Smooth muscle cell of trachea (primary cell): ENCODE measurements at places on chromosomes 7 and 10. TPM values are rescaled to one million over a fixed set of nuclear protein-coding genes. Genes with fewer than 3 reads are reported as not detected.

The FLNC gene
- total RNA-seq = 265 and 462 TPM in 2 replicates

The AKR1D1 gene
- not detected in 2 replicates for total RNA-seq

The STEAP1B gene
- total RNA-seq = 11.9 and 25.9 TPM in 2 replicates

The PON1 gene
- not detected in 2 replicates for total RNA-seq

The AIFM2 gene
- total RNA-seq = 9.7 and 9.8 TPM in 2 replicates

The PIK3AP1 gene
- total RNA-seq = 0.50 TPM in 1 of 2 replicates, not detected in the other

The ANAPC16 gene
- 45.7 and 53.1 TPM in 2 replicates for total RNA-seq

The OPALIN gene
- total RNA-seq = not detected in 2 replicates

The SEPTIN14 gene
- total RNA-seq = not detected in 2 replicates

The AGR2 gene
- not detected in 2 replicates for total RNA-seq

The ZNF438 gene
- 5.1 and 5.3 TPM in 2 replicates for total RNA-seq

The EBF3 gene
- 9.9 and 16.5 TPM in 2 replicates for total RNA-seq

The STOX1 gene
- total RNA-seq = 0.17 TPM in 1 of 2 replicates, not detected in the other

The IQUB gene
- total RNA-seq = 0.83 and 1.2 TPM in 2 replicates

The COL1A2 gene
- total RNA-seq = 5,033 and 9,631 TPM in 2 replicates

The PRF1 gene
- not detected in 2 replicates for total RNA-seq

The TRIL gene
- 0.50 and 0.58 TPM in 2 replicates for total RNA-seq

The AHCYL2 gene
- total RNA-seq = 14.7 and 14.9 TPM in 2 replicates

The MLXIPL gene
- 0.66 TPM in 1 of 2 replicates, not detected in the other for total RNA-seq

The HTRA1 gene
- 159 and 177 TPM in 2 replicates for total RNA-seq

The ADCY1 gene
- total RNA-seq = 4.8 and 29.4 TPM in 2 replicates

The GALNT17 gene
- total RNA-seq = not detected in 2 replicates

The ZNF804B gene
- not detected in 2 replicates for total RNA-seq

The CLRN3 gene
- not detected in 2 replicates for total RNA-seq

The DRGX gene
- not detected in 2 replicates for total RNA-seq

The PNLIPRP1 gene
- total RNA-seq = not detected in 2 replicates

The ZWINT gene
- 6.6 and 55.9 TPM in 2 replicates for total RNA-seq

The OPN4 gene
- total RNA-seq = not detected in 2 replicates

The CALHM3 gene
- total RNA-seq = 0.15 TPM in 1 of 2 replicates, not detected in the other

The TAF3 gene
- 2.3 and 2.5 TPM in 2 replicates for total RNA-seq

The DIP2C gene
- total RNA-seq = 17.0 and 21.8 TPM in 2 replicates

The PAPOLB gene
- under 0.01 and 0.15 TPM in 2 replicates for total RNA-seq

The FASTK gene
- 72.9 and 108 TPM in 2 replicates for total RNA-seq

The DLX5 gene
- total RNA-seq = not detected in 2 replicates

The DKK1 gene
- total RNA-seq = 26.8 and 71.0 TPM in 2 replicates

The SLC18A3 gene
- not detected in 2 replicates for total RNA-seq

The CLDN3 gene
- total RNA-seq = 0.33 TPM in 1 of 2 replicates, not detected in the other

The GIMAP8 gene
- 0.15 TPM in 1 of 2 replicates, not detected in the other for total RNA-seq

The CPN1 gene
- not detected in 2 replicates for total RNA-seq

The SPDYE9 gene
- total RNA-seq = under 0.01 TPM in 1 of 2 replicates, not detected in the other

The TES gene
- total RNA-seq = 38.5 and 62.0 TPM in 2 replicates

The CFAP69 gene
- 5.5 and 6.4 TPM in 2 replicates for total RNA-seq

The IDI1 gene
- total RNA-seq = 50.8 and 109 TPM in 2 replicates
